ENCODE measurements at places on chromosomes 5 and 9.

DNA sequence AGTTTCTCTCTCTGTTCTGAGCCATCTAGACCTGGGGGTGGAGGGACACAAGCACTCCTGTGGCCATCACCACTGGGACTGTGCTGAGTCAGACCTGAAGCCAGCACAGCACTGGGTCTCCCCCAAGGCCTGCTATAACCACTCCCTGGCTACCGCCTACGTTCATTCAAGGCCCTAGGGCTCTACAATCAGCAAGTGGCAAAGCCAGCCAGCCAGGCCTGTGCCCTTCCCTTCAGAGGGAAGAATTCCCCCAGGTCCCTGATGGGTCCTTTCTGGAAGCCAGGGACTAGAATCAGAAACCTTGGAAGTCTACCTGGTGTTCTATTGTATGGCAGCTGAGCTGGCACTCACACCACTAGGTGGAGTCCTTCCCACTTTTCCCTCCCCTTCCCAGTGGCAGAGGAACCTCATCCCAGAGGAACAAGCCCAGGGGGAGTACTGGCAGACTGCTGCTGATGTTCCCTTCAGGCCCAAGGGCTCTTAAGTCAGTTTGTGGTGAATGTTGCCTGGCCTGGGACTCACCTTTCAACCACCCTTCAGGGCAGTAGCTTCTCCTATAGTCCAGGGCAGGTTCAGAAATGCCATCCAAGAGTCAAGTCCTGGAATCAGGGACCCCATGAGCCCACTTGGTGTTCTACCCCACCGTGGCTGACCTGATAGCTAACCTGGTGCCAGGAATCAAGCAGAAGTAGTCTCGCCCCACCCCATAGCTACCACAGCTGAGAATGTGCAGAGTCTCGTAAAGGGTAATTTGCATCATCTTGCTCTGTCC, 20.0 kb downstream of the JMY start:
- no peak for DNase-seq

DNA sequence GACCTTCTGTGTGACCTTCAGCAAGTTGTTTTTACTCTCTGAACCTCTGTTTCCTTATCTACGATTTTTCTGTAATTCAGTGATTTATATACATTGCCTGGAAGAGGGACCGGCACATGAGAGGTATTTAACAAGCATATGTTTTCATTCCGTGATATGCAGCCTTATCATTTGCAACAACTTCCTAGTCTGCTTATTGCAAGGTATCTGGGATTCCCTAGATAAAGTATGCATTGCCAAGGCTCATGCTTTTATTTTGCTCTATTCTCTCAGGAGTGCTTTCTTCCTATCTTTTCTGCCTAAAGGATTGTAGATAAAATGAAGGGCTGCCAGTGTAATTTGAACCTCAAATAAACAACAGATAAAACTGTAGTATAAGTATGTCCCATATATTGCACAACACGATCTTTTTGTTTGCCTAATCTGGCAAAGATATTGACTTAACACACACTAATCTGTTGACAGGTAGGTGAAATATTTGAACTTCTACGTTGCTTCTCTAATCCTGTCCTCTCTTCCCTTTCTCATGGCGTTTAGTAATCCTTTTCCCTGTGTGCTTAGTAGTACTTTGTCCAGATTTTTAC, 377.2 kb upstream of the TNC start:
- DNase-seq: no peak

GRCh38 chr5:164532235-164532900, 1026.9 kb downstream of the MAT2B start:
- DNase-seq: no peak

- DNase-seq: no peak
These were observed 6.1 kb upstream of the RNF183 start for GRCh38 chr9:113309204-113309813.

DNA sequence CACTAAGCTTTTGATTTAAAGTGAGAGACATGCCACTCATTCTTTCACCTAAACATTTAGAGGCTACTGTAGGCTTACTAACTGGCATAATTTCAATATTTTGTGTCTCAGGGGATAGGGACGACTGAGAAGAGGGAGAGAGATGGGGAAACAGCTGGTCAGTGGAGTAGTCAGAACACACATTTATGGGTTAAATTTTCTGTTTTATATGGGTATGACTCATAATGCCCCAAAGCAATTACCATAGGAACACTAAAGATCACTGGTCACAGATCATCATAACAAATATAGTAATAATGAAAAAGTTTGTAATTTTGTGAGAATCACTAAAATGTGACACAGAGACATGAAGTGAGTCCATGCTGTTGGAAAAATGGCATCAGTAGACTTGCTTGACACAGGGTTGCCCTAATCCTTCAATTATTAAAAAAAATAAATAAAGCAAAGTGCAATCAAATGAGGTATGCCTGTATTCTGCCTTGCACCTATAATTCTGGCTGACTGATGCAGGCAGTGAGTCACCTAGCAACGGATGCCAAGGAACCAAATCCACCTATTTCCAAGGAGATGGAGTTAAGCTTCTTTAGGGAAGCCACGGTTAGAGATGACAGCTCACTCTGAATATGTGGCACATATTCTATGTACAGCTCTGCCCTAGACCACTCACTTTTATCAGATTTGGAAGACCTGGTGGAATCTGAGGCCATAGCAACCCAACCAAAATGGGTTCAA, 166.1 kb downstream of the MARCHF11 start:
- no peak for DNase-seq
